Calu3 (cell line): ENCODE measurements at places on chromosomes 1 and 21.

GRCh38 chr1:226697151-226697928 is 41.7 kb downstream of the ITPKB start:
- no peak for DNase-seq

GRCh38 chr1:212954514-212954913 is 4.2 kb downstream of the VASH2 start:
- no peak for DNase-seq

- no peak for DNase-seq
Measured at GRCh38 chr1:109769330-109770078, 5.8 kb upstream of the EPS8L3 start.

GRCh38 chr1:247376659-247377058 is 39.3 kb upstream of the NLRP3 start:
- no peak for DNase-seq

DNA sequence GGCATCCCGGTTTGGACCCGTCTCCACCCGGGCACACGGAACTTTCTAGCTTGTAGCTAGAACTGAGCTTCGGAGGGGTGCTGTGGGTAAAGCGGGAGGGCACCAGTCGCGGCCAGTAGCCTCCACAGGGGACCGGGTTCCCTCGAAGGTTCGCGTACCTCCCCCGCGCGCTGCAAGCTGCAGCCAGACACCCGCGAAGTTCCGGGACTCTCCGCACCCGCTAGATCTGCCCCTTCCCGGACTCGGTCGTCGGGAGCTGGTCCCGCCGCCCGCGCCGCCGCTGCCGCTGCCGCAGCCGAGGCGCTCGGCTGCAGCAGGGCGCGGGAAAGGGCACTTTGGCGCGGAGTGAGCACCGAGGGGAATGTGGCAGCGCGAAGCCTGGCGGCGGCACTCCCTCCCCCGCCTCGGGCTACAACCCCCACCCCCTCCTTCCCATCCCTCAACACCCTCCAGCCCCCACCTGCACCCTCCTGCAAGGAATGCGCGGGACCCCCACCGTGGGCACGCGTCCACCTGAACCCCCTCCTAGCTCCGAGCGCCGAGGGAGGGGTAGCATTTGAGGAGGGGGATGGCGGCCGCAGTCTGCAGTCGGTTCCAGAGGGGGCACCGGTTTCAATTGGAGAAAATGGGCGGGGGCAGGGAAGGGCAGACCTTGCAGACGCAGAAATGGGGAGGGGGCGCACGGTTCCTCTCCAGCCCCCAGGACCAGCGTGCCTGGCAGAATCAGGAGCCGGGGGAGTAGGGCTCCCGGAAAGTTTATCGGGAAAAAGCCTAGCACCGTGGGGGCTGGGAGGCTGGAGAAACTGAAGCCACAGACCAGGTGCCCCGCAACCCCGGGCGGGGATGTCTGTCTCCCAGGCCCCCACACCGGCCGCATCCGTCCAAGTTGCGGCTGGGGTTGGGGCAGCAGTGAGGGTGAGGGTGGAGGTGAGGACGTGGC is 968 bp downstream of the CSMD2 start:
- no peak for DNase-seq

DNA sequence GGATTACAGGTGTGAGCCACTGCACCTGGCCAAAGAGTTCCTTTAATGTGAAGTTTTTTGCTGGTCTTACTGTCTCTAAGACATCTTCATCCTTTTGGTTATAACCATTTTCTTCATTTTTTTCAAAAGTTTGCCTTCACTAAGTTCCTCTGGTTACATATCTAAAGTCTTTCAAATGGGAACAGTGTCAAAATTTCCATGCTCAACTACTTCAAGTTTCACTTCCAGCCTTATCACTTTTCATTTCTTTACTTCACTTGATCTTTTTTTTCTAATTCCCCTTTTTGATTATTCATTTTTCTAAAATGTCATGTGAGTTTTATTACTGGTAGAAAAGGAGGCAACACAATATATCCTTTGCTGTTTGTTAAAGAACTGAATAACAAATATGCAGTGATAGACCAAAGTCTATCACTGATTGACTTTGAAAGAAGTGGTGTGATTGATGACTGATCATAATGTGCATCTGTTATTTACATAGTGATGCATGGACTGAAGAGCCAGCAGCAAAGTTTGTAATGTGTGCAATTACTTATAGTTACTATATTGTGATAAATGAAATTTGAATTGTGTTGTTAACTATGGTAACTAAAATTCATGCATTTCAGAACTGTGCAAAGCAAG is 16.0 kb upstream of the ZFYVE9 start:
- DNase-seq: no peak

DNA sequence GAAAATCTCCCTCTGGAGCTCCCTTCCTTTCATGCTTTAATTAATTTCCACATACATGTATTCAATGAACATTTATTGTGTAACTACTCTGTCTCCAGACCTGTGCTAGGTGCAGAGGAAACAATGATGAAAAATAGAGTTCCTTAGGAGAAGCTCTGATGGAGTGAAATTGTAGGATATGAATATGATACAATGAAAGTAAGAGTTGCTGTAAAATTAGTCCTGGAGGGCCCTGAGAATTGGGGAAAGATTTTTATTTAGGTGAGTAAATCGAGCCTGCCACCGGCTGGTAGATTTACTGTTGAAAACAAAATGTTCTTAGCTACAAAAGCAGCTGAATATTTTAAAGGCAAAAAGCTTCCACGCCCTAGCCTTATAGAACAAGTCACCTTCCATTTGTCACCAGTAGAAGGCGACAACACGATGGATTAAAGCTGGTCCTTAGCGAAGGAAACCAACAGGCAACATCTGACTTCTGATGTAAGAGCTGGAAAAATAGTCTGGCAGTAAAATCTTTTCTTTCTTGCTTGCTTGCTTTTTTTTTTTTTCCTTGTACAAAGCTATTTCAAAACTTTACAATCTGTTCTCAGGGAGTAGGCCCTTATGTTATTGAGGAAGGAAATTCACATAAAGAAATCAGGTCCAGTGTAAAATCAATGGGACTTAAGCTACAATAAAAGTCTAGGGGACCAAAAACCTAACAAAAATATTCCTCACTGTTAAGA is 82.0 kb upstream of the ROR1 start:
- DNase-seq: peak; percentile 70

DNA sequence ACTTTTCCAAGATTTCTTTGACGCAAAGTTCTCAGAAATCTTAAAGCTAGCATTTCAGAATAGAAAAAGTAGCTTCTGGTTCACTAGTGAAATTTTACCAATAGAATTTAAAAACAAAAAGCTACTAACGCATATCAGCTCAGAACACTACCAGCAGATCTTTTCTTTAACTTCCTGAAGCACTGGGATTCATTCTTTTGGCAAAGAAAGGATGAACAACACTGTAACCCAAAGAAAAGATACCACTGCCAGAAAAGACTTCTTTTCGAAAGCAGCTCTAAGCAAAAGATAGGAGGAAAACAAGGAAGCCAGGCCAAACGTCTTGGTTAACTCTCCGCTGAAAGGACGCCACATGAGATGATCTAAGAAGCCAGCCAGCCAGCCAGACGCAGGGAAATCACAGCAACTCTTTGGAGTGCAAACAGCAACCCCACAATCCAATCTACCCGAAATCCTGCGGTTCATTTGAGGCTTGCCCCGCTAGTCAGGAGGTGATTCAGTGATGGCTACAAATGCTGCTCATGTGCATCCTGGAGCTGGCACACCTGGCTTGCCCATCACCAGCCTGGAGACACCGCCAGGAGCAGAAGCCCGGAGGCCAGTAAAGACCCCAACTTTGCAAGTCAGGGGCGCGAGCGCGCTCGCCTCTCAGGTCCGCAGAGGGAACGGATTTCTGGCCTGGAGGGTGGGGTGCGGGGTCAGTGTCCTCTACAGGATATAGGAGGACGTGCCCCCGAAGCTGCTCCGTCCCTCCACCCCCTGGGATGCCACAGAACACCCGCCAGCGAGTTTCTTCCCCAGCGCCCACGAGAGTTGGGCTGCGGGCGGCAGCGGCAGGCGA is 812 bp downstream of the NBPF1 start:
- no peak for DNase-seq

- DNase-seq: peak; percentile 56
Measured at GRCh38 chr1:204065174-204065985, 7.5 kb upstream of the SOX13 start.

DNA sequence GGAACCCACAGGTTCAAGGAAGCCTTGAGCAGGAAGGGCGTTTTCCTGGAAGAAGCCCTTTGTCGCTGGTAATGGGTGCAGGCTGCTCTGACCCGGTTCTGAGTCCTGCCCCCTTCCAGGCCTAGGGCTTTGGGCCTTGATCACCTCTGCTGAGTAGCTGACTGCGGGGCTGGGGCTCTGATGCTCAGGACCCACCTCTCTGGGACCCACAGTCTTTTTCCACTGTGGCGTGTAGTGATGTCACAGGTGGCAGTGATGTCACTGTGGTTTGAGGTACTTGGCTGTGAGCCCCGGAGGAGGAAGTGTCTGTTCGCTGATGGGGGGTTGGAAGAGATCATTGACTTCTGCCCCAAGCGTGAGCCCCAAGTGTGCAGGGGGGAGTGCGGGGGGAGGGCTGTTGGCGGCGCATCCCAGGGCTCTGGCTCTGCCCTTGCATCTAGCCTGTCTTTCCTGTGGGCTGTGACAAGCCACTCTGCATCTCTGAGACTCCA is 6.9 kb downstream of the TNFRSF1B start:
- DNase-seq: no peak

DNA sequence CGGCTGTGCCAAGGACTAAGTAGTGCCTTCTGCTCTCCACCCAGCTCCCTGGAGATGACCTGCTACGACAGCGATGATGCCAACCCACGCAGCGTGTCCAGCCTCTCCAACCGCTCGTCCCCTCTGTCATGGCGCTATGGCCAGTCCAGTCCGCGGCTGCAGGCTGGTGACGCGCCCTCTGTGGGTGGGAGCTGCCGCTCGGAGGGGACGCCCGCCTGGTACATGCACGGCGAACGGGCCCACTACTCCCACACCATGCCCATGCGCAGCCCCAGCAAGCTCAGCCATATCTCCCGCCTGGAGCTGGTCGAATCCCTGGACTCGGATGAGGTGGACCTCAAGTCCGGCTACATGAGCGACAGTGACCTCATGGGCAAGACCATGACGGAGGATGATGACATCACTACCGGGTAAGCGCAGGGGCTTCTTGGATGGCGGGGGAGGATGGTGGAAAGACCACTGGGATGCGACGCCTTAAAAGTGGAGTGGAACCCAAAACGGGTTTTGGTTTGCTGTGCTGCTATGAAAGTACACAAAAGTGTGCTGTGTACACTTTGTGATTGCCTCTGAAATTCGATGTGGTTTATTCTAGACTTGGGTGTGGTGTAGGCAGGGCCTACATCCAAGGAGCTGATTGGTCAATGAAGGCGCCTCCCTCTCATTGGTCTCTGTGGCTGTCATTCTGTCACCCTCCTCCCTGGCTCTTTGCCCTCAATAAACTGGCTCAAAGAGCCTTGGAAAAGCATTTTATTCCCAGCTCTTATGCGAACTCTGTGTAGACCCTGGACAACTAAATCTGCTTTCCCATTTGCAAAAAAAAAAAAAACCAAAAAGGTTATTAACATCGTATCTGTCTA is 110.4 kb upstream of the IPO9 start:
- no peak for DNase-seq

- DNase-seq: no peak
Measured at GRCh38 chr1:163137556-163138265, 65.0 kb downstream of the RGS5 start.

- DNase-seq: no peak
Measured at GRCh38 chr1:162832470-162832869, 28.5 kb downstream of the CCDC190 start.

- no peak for DNase-seq
Measured at GRCh38 chr1:33170351-33171274, 11.2 kb downstream of the TRIM62 start.

GRCh38 chr1:197144570-197145325 is 1.7 kb downstream of the ASPM start:
- peak; percentile 6 for DNase-seq

DNA sequence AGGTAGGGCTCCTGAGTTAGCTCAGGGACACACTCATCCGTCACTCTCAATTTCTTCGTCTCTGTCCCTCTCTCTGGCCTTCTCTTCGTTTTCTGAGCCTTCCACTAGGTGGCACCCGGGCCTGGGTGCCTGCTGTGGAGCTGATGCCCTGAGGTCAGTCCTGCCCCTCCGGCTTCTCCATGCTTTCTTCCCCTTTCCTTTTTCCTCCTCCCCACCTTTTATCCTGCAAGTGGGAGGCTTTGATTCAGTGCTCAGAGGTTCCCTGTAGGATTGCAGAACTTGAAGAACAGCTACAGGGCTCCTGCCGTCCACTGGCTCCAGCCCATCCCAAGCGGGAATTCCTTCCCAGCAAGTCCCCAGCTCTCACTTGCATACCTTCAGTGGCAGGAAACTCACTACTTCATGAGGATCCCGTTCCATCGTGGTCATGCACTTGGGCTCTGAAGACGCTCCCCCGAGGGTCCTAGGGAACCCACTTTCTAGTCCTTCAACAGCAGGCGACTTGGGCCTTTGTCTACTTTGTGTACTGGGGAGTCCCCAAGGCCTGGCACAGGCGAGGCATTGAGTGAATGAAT is 45.6 kb downstream of the SRRM1 start:
- DNase-seq: peak; percentile 71

DNA sequence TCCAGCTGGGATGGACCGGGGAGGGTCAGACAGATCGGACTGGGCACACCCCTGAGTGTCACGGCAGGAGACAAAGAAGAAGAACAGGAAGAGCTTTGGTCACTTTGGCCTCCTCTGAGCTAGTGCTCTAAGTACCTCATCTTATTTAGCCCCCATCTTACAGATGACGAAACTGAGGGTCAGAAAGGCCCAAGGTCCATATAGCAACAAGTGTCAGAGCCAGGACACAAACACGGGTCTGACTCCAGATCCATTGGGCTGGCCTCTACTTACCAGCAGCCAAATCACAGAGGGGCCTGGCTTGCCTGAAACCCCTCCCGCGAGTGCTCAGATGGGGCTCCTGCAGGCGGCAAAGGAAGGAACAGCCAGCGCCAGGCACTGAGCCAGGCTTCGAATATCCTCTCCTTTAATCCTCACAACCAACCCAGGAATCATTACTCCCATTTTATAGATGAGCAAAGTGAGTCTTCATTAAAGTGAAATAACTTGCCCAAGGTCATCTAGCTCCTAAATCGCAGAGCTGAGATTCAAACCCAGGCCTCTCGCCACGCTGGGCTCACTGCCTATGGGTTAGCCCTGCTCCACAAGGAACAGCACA is 25.7 kb upstream of the SELENON start:
- DNase-seq: no peak

DNA sequence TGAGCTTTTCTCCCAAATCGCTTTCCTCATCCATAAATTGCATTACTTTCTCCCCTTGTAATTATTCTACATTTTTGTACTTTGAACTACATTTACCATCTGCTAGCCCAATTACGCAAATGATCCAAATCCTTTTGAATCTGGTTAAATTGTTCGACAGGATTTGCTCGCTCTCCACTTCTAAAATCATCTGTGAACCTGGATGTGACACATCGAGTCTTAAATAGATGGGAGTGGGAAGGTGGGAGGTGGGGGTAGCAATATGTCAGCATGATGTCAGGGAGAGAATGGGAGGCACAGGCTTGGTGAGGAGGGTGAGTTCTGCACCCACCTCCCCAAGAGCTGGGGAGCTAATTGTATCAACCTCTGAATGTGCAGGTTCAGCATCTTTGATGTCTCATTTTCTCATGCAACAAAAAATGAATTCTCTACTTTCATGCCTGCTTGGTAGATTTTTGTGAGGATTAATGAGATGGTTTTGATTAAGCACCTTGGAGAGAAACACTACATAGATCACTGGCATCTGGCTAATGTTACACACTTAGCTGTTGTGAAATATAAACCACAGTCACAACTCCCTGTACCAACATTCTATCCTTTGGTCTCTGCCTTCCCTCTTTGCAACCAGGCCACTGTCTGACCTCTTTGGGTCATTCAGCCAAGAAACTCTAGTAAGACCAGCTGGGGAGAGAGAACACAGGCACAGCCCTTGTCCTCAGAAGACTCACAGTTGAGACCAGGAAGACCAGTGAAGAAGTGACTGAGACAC is 165.1 kb downstream of the DAB1 start:
- DNase-seq: no peak

GRCh38 chr1:201753492-201753891 is 75.5 kb upstream of the IPO9 start:
- no peak for DNase-seq
